ENCODE measurements at places on chromosomes 16 and 17.

DNA sequence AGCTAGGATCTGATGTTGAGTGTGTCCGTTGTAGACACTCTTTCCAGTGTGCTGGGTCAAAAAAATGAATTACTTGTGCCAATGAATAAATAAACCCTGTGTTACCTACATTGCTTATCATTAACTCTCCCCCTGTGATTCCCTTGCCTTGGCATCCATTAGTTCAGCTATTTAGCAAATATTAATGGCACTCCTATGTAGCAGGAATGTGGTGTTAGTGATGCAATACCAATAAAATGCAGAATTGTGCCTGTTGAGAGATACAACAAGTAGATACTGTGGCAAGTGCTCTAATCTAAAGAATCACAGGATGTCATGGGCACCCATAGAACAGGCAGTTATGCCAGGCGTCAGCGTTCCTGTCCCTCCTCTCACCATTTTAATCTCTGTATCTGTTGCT, 343.2 kb downstream of the PMP22 start:
- no peak for DNase-seq

DNA sequence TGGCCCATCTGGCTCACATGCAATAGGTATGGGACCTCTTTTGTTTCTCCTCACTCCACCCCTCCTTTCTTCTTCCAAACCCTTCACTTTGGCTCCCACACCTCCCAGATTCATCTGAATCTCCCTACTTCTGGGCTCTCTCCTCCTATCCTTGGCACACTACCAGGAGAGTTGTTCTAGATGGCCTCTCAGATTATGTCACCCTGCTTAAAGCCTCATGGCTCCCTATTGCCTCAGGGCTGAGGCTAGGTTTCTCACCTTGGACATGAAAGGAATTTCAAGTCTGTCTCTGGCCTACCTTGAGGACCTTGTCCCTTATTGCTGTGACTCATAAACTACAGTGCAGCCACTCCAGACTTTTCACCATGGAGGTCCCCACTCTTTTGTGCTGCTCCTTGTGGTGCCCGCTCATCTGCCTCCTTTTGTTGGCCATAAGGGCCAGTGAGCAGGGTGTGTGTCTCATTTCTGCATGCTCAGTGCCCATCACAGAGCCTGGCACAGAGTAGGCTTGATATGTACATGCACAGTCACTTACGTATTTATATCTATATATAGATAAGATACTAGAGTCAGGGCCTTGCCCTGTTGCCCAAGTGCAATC, 1.0 kb upstream of the MFAP4 start:
- no peak for DNase-seq

GRCh38 chr17:65930140-65930730, 261.7 kb downstream of the CEP112 start:
- DNase-seq: no peak

- no peak for DNase-seq
Measured at GRCh38 chr17:9839433-9839832, 13.7 kb downstream of the GLP2R start.

DNA sequence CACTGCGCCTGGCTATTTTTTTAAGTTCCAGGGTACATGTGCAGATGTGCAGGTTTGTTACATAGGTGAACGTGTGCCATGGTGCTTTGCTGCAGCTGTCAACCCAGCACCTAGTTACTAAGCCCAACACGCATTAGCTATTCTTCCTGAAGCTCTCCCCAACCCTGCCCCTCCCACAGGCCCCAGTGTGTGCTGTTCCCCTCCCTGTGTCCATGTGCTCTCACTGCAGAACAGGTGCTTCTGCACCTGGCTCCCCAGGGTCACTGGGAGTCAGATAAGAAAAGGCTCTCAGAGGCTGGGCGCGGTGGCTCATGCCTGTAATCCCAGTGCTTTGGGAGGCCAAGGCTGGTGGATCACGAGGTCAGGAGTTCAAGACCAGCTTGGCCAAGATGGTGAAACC, 6.2 kb downstream of the HASPIN start:
- DNase-seq: no peak

- no peak for DNase-seq
Measured at GRCh38 chr17:62112229-62112628, 47.2 kb upstream of the MED13 start.

- peak; percentile 3 for DNase-seq
Measured at GRCh38 chr17:58382108-58382871, 30.3 kb upstream of the SUPT4H1 start.

GRCh38 chr17:4978726-4979125, 8.7 kb downstream of the CAMTA2 start:
- peak; percentile 76 for DNase-seq

DNA sequence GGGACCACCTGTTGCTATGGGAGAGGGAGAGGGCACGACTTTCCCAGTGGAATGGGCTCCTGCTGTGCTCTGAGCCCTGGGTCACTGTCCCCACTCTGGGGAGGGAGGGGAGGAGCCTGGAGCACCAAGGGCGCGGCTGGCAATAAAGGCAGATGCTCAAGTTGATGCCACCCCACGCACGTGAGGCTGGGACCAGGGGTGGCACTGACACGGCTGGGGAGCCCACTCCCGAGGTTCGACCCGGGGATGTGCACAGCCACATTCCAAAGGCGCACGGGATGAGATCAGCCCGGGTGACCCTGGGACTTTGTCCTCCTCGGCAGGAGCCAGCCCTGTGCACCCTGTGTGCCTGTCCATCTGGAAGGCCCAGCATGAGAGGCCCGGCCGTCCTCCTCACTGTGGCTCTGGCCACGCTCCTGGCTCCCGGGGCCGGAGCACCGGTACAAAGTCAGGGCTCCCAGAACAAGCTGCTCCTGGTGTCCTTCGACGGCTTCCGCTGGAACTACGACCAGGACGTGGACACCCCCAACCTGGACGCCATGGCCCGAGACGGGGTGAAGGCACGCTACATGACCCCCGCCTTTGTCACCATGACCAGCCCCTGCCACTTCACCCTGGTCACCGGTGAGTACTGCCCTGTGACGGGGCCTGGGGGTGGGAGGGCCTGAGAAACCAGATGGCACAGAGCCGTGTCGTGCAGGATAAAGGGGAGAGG, at the start of gene ENPP7:
Gene ENPP7 (plus strand): TSS at position 175 of the 715 bp plus-strand sequence. CDS start 197 bp downstream, at position 372.
- no peak for DNase-seq

DNA sequence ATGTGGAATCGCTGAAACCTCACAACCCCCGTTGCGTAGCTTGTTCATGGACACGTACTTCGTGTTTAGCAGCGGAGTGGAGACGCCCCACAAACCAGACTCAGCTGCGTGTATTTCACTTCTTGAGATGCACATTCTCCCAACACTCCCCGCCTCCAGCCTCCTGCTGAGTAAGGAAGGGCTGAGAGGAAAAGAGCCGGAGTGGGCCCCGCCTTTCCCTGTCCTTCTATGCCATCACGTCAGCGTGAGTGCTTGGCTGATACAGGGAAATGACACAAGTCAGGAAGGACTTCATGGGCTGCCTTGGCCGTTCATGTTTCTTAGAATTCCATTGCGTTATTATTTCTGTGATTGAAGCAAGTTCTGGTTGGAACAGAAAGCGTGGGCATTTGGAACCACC, 68.6 kb upstream of the CBX4 start:
- DNase-seq: no peak

DNA sequence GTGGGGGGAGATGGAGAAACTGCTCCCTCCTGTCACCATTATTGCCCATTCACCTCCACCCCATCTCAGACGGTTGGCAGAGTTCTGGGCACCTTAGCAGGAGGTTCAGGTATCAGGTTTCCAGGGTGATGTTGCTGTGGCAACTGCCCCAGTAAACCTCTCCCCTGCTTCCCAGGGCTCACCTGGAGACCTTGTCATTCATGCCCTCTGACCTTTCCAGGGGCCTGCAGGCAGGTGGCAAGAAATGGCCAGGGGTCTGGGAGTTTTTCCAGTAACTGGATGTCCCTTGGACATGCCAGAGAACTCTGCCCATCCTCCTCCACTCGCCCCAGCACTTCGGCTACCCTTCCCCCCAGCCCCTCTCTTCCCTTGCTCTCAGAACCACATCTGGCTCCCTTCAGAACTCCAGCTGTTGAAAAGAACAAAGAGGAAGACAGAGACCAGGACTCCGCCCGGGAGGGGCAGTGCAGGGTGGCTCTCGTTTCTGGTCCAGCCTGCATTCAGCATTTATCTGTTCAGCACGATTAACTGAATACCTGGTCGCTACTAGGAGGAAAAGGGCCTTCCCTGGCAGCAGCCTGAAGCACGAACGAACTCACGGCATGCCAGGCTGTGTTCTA, 8.5 kb downstream of the MLLT6 start:
- DNase-seq: no peak

GRCh38 chr16:11296706-11297491, 15.8 kb upstream of the PRM1 start:
- no peak for DNase-seq

DNA sequence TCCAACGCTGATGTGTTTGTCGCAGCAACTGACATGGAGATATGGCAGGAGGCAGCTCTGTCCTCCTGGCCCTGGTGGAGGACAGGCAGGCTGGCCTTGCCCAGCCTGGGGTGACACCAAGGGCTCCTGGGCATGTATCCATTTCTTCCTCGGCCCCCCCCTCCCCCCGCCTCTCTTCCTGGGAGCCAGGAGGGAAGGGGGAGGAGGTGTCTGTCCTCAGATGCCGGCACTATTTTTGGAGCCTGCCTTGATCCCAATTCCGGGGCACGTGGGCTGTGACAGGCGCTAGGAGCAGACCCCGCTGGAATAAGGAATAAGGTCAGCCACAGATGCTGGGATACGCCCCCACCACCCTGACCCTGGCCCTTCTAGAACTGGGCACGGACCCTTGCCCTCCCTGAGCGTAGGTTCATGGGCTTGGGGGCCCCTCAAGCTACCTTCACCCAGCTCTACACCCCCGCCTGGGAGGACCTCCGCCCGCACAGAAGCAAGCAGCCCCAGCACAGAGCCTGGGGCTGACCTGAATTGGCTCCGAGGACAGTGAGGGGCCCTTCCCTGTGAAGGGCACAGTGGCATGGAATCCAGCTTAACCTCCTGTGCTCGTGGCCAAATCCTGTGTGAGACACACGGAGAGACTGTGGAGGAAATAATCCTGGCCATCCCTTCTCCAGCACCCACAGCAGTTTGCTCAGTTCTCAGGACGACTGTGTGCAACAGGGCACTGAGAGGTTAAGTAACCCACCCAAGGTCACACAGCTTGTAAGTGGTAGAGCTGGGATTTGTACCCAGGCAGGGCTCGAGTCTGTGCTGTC, 24.1 kb downstream of the SEC14L5 start:
- no peak for DNase-seq

- peak; percentile 40 for DNase-seq
Measured at GRCh38 chr16:74309789-74310781, 13.5 kb downstream of the PSMD7 start.

GRCh38 chr17:28069061-28069460, 26.6 kb downstream of the NLK start:
- no peak for DNase-seq

DNA sequence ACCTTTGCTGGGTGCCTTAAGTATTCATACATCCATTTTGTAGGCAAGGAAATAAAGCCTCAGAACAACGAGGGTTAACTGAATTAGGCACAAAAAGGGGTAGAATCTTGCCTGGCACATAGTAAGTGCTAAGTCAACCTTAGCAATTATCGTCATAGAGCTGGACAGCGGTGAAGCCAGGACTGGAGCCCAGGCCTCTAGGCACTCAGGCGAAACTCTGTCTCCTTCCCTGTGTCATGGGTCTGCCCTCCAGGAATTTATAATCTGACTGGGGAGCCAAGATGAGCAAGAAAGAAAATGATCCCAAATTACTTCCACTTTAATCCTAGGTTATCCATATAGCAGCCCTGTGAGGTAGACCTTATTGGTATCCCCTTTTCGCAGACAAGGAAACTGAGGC, 61.4 kb downstream of the KATNIP start:
- DNase-seq: no peak

DNA sequence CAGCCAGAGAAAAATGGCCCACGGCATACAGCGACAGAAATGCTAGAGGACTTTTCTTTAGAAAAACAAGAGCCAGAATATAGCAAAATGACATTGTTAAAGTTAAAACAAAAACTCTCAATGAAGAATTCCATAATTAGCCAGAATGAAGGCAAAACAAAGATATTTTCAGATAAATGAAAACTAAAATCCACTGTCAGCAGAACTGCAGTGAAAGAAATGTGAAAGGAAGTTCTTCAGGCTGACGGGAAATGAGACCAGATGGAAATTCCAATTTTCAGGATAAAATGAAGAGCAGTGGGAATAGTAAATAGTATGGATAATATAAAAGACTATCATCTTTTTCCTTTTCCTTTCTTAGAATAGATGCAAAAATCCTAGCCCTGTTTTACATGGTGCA, 38.4 kb downstream of the ZCCHC14 start:
- DNase-seq: no peak

DNA sequence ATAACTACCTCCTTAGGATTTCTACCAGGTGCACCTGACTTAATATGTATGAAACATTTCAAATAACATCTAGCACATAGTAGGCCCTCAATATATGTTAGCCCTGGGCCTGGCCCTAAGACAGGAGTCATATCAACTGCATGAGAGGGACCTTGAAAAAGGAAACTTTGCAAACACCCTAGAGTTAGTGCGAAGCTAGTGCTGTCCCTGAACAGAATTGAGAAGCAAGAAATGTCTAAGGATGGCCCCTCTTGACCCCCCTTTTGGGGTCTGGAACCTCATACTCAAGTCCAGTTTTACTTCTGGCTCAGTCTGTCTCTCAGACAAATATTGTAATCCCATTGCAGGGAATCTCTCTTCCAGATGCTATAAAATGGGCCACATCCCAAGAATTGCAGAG, 80.5 kb downstream of the CBLN1 start:
- DNase-seq: no peak

DNA sequence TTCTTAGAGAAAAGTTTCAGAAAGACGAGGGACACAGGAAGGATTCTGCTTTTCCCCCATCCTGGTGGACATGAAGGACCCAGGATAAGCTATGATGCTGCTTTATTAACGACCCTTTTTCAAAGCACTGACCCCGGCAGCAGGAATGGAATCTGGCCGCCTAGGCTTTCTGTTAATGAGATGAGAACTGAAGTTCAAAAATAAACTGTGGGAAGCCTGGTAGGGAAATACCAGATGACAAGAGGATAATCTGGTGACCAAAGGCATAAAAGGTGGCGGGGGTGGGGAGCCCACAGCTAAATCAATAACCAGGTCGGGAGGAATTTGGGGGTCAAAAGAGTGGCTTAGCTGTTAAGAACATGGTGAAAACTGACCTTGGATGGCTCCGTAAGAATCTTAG, 171.0 kb downstream of the XYLT1 start:
- DNase-seq: no peak
